ENCODE measurements at places on chromosomes 16 and 17.

DNA sequence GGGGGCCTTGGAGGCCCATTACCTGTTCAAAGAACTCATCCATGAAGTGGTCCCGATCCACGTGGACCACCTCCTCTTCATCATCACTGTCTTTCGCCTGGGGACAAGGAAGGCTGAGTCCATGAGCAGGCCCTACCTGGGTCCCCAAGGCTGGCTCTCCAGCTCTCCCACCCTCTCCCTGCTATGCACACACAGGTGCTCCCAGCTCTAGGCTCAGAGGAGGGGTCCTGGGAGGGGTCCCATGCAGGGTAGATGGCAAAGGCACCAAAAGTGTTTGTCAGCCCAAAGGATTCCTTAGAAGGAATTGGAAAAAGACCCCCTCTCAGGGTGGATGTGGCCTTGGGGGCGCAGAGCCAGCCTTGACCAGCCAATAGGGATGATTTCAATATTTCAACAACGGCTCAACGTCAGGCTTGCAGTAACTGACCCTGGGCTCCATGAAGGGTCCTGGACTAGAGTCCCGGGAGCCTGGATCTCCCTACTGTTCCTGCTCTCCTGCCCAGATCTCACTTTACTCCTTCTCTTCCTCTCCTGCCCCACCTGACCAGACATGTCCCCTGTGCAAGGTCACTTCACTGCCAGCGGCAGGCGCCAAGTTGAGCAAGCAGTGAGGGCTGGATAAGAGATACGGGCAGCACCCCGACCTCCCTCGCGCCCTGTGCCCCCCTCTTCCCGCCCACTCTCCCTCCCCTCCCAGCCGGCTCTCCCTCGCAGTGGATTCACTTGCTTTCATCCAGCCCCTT is 8.8 kb downstream of the STX1B start:
- DNase-seq: no peak

- DNase-seq: peak; percentile 77
Measured at GRCh38 chr17:82241183-82241925, 12.5 kb downstream of the SLC16A3 start.

DNA sequence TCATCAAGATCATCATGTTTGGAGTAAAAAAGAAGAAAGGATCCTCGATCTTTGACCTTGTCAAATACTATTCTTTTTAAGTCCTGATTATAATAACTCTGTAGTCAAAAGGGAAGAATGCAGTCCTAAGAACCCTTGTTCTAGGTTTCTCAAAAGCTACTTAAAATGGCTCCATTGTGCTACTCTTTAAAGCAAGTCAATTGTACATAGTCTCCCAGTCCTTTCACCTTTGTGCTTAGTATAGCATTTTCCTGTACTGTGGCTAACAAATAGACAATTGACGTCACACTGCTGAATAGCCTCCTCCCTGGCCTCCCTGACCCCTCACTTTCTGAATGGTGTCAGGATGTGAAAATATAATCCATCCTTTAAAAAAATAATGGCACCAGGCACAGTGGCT is 172.9 kb downstream of the AATF start:
- DNase-seq: no peak

DNA sequence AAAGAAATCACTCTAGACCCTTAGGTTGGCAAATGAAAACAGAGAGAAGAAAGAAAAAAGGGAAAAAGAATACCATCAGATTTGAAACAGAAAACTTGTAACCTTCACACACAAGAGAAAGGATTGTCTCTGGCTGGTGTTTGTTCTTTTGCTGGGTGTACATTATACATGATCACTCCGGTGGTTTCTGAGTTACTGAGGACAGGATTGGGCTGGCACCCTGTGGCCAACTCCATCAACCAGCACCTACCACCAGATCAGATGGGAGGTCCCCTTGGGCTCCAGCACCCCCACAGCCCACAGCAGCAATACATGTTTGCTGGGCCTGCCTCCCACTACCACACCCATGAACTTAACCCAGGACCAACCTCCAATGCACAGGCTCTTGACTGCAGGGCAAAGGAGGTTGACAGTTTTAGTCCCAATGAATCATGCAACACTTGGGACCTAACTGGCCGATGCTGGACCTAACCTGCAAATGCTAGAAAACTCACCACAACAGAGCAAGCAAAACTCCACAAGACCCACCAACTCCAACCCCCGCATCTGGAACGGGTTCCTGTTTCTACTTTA is 308.3 kb downstream of the SOX9 start:
- DNase-seq: no peak

- DNase-seq: no peak
Measured at GRCh38 chr17:12549499-12550041, 116.1 kb upstream of the MYOCD start.

GRCh38 chr16:3681206-3681605 is 26.7 kb downstream of the DNASE1 start:
- DNase-seq: no peak

DNA sequence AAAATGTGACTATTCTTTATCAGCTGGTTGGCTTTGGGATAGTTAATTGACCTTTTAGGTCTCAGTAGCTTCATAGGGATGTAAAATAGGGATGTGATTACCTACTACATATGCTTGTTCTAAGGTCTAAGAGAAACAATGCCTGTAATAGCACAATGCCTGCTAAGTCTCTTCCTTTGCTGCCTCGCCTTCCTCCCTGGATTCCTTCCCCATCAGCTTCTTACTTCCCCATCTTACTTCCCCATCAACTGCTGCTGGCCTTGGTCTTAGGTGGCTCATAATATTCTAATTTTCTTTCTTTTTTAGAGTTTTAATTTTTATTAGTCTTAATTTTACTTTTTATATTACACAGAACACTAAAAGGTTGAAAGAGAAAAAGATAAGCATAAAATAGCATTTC is 59.2 kb upstream of the GOT2 start:
- DNase-seq: no peak

- DNase-seq: no peak
Measured at GRCh38 chr16:1752853-1753252, 18.5 kb downstream of the NME3 start.

DNA sequence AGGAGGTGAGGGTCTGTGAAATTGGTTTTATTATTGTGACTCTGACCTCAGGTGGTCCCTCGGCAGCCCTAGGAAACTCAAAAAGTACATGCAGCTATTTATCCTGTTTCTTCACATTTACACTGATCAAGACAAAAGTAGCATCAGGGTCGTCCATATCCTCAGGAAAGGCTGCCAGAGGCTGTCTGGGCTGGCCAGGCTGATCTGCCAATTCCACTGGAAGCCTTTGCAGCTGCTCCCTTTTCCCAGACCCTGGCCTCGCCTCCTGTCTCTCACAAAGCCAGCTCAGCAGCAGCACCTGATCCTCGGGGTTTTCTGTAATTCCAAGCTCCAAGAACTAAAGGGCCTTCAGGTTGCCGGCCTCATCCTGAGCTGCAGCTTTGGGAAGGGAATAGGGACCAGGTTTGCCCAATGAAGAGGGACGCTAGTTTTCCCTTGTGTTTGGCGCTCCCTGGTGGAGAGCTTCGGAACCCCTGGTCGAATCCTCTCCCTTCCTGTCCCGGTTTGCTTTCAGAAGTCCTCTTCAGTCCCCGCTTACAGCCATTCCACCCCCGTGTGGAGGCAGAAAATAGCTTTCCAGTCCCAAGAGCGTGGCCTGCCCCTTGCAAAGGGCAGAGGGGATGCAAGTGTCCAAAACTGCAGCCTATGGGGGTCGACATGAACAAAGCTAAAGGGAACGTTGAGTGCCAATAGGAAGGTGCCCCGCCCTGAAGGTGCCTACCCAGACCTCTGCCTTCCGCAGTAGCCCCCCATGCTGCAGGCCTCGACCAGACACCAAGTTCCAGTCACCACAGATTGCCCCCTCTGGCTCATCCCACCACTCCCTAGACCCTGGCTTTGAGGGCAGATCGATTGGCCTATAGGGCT is 13.4 kb downstream of the MFSD6L start:
- peak; percentile 8 for DNase-seq

DNA sequence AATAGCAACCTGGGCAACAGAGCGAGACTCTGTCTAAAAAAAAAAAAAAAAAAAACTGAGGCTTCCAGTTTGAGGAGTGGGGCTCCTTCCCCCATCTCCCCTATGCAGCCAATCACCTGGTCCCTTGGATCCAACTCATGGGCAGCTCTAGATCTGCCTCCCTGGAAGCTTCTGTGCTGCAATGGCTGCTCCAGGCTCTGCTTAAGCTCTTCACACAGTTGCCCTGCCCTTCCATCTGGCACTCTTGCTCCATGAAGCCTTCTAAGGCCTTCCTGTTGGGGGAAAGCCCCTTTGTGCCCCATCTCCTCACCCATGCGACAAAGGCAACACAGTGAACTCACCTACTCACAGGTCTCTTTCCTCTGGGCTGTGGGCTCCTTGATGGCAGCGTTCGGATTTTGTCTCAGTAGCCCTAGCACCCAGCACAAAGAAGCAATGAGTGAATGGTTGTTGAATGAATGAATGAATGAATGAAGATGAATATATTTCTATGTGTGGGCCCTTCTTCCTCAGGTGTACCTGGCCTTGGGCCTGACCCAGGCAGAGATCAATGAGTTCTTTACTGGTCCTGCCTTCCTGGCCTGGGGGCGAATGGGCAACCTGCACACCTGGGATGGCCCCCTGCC is 1.9 kb downstream of the NAGLU start:
- no peak for DNase-seq

- DNase-seq: no peak
Measured at GRCh38 chr17:10727192-10727591, 2.6 kb downstream of the TMEM220 start.

DNA sequence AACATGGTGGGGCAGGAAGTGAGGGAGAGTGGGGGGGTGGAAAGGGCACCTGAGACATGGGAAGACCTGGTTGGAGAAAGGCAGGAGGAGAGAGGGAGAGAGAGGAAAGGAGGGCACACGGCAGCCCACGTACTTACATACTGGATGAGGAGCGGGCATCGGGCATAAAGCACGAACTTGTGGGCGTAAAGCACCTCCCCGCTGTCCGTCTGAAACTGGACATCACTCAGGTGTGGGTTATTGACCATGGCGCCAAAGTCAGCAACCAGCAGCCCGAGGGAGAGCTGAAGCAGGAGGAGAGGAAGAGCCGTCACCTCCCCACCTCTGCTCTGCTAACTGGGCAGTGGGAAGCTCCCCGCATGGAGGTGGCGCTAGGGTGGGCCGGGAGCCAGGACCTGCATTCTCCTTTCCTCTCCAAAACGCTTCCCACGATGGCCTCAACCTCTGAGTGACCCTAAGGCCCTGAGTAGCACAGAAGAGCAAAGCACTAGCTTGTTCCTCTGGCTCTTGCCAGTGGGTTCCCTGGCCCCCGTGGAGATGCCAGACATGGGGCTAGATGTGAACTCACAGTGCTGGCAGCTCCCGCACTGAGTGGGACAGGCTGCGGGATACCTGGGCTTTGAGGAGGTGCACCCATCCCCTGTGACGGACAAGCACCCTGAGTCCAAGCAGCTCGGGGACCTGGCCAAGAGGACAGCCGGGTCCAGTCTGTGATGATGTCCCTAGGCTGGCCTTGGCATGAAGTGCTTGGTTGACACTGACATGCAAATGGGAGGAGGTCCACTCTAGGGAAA is 16.9 kb downstream of the SLX4 start:
- DNase-seq: no peak

DNA sequence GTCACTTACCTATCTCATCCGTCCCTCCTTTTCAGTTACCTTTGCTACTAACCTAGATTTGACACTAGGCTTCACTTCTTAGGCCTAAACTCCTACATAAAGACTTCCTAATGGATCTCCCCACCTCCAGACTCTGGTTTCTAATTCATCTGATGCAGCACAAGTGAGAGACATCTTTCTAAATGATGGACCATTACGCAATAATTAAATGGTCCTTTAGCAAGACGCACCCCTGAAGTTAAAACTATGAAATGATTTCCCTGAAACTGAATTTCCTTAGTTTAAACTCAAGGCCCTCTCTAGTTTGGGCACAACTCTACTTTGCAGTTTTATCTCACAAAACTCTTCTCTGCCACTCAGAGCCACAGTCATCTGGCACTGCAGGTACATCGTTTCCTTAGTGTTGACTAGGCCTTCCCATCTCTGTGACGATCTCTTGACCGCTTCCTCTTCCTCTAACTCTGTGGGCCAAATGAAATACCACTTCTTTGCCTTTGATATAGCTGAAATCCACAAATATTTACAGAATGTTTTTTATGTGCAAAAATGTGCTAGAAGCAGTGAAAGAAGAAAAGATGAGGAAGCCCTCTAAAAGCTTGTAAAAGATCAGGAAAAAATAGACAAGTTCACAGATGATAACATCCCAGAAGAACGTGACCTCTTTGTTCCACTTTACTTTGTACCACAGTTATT is 3.3 kb downstream of the SYNRG start:
- no peak for DNase-seq

GRCh38 chr16:74558873-74559272 is 48.0 kb downstream of the GLG1 start:
- no peak for DNase-seq

DNA sequence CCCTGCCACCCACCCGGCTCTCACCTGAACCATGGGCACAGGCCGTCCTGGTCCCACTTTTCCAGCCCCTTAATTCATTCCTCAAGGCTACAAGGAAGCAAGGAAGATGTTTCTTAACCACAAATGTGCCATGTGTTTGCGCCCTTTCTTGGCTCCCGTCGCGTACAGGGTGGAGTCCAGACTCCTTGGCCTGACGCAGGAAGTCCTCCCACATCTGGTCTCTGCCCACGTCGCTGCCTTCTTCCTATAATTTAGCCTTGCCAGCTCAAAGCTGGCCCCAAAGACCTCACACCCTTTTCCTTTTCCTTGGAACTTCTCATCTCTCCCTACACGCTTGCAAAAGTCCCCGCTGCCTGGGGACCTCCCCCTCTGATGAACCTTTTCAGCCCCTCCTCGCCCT is 38.8 kb upstream of the BHLHA9 start:
- no peak for DNase-seq

- DNase-seq: no peak
Measured at GRCh38 chr17:36459601-36460000, 26.9 kb upstream of the ZNHIT3 start.

GRCh38 chr17:57670769-57671569 is 74.1 kb downstream of the CCDC182 start:
- no peak for DNase-seq

DNA sequence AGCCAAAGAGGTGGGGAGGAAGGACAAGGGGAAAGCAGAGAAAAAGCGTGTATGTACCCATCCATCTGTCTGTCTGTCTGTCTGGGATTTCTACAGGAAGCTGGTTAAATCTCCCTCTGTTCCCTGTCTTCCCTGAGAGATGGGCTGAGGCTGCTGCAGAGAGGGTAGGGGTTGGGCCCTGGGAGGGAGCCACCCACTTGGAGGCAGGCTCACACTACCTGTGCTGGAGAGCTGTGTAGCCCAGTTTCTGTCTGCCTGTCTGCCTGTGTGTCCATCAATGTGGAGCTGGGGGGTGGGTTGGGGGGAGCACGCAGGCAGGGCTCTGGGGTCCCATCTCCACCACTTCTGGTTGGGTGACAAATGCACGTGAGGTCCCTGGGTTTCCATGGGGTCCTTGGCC is 18.6 kb upstream of the C17orf113 start:
- no peak for DNase-seq

- no peak for DNase-seq
Measured at GRCh38 chr17:53633856-53634255, 188.9 kb upstream of the KIF2B start.

DNA sequence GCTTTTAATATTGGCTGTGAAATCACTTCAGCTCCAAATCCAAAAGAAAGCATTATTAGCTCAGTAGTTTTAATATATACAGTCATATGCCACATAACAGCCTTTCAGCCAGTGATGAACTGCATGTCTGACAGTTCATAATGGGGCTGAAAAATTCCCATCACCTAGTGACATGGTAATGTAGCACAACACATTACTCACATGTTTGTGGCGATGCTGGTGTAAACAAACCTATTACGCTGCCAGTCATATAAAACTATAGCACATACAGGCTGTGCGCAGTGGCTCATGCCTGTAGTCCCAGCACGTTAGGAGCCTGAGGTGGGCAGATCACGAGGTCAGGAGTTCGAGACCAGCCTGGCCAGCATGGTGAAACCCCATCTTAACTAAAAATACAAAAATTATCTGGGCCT is 92.2 kb downstream of the TUBD1 start:
- no peak for DNase-seq

Data from kidney glomerular epithelial cell (primary cell).